ENCODE measurements at places on chromosomes 16 and 17.

DNA sequence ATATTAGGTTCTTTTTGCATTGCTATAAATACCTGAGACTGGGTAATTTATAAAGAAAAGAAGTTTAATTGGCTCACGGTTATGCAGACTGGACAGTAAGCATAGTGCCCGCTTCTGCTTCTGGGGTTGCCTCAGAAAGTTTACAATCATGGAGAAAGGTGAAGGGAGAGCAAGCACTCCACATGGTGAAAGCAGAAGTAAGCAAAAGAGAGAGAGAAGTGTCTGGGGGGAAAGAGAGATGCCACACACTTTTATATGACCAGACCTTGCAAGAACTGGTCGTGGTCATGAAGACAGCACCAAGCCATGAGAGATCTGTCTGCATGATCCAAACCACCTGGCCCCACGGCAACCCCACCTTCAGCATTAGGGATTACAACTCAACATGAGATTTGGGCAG lies 45.4 kb downstream of the KCNJ16 start:
- no peak for DNase-seq

- DNase-seq, result no peak
Observed at GRCh38 chr16:56547120-56547948, 17.5 kb upstream of the MT4 start.

DNA sequence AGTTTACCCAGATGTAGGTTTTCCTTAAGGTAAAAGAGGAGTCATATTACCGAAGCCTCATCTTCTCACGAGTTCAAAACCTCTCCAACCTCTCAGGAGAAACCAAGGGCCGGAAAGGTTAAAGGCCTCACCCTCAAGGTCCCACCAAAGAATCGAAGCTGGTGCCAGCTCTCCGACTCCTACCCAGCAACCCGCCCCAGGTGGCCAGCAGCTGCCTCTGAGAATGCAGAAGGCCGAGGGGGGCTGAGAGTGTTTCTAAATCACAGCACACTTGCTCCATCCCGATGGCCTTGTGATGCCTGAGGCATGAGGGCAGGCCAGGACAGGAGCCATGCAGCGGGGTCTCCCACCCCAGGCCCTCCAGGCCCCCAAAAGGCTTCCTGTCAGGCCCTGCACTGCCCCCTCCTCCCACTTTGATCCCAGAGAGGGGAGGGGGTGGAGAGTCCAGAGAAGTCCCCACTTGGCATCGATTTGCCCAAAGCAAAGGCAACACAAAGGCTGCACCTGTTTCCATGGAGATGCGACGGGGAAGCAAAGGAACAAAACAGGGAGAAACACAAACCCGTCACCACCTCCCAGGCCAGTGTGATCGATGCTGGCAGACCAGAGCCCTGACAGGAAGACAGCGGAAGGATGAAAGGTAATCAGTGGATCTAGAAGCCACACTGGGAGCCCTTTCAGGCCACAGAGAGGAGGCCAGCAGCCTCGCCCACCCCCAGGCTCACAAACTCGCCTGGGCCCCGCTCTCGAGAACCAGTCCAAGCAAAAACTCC lies 39.0 kb downstream of the CUEDC1 start:
- no peak for DNase-seq

GRCh38 chr17:35915153-35915964 lies 15.2 kb downstream of the RDM1 start:
- DNase-seq, result no peak

GRCh38 chr16:52725043-52725442 lies 178.1 kb upstream of the TOX3 start:
- DNase-seq, result no peak

GRCh38 chr17:66671156-66671555 lies 163.8 kb upstream of the CACNG5 start:
- no peak for DNase-seq

GRCh38 chr16:967077-967541 lies 3.7 kb downstream of the LMF1 start:
- DNase-seq, result no peak

DNA sequence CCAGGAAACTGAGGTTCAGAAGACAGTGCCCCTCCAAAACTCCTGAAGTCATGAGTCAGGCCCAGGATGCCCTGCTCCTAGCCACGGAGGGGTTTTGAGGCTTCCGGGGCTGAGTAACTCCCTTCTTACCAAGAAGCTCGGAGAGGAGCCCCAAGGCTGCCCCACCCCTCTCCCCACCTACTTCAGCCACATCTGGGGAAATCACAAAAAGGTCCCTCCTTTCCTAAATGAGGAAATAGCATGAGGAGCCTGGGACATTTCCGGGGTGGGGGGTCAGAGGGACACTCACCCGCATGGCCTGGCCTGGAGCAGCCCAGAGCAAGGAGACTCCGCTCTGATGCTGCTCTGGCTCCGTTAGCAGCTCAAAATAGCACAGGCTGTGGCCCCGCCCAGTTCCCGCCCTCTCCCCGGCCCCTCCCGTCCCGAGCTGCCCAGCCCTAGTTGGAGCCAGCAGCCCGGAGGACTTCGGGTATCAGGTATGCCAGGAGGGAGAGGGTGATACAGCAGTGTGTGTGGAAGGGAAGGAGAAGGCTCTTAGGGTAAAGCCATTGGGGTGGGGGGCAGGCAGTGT lies 40.1 kb downstream of the MYO18A start:
- peak; percentile 63 for DNase-seq
